Lower leg skin (tissue), 4 donors: ENCODE measurements at places on chromosomes 2 and 18.

- DNase-seq: no peak
These were observed 56.5 kb downstream of the CCBE1 start for GRCh38 chr18:59640721-59641120.

DNA sequence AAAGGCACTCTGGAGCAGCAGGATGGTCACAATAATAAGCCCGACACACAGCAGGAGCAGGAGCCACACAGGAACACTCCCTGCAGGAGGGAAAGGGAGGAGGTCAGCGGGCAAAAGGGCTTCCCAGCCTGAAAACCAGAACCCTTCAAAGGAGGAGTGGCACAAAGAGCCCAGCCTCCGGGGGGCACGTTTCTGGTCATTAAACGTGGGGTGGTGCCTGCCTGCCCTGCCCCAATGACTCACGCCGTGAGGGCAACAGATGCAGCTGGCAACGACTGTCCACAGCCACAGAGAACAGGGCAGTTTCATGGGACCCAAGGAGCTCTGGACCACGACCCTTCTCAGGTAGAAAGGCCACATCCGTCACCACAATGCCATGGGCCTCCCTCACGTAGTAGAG is 3.0 kb downstream of the PREB start:
- no peak for DNase-seq

DNA sequence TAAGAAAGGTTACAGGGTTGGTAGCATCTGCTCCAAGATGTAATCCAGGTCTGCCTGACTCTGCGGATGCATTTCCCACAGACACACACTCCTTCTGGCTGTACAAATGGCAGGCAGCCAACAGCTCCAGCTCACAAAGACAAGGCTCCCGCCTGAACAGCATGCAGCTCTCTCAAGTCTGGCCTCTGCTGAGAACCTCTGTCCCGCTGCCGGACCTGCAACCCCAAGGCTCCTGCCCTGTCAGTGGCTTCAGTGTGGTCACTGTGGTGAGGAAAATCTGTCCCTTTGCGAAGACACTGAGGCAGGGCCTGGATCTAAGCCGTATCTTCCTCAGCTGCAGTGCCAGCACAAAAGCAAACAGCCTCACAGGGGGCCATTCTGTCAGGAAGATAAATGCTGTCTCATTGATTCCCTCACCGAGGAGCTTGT is 469.3 kb upstream of the MEX3C start:
- DNase-seq: no peak

DNA sequence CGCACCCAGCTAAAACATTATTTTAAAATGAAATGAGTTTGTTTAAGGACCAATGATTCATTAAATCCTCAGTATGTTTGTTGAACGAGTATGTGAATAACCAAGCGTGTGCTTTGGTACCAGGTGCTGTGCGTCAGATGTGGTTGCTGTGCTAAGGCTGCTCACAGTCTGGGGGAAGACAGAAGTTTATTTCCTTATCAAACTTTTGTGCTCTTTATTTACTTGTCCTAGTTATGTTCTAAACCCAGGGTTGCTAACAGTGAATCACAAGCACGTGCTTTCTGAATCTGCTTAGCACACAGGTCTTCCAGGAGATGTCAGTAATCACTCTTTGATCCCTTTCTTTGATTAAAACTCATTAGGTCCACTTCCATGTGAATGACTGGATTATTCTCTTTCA is 37.0 kb downstream of the RAPGEF4 start:
- DNase-seq: no peak

- peak; percentile 96 for DNase-seq
These were observed 47.5 kb upstream of the SP3 start for GRCh38 chr2:174012347-174013314.

- no peak for DNase-seq
These were observed 148.6 kb downstream of the LRATD1 start for GRCh38 chr2:14781142-14781541.

DNA sequence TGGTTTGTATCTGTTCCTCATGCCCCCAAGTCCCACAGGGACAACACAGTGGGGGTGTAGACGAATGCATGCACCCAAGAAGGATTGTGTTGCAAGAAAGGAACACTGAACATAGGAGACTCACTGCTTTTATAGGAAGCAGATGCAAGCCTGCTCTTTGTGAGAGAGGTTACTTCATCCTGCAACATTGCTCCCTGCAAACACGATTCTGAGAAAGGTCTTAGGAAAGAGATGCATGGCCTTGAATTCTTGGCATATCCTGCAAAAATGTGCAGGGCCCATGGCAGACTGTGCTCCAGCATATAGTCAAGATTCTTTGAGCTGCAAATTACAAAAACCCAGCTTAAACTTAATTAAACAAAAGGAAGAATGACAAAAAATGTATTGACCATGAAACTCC is 312.2 kb upstream of the MGAT5 start:
- DNase-seq: no peak

DNA sequence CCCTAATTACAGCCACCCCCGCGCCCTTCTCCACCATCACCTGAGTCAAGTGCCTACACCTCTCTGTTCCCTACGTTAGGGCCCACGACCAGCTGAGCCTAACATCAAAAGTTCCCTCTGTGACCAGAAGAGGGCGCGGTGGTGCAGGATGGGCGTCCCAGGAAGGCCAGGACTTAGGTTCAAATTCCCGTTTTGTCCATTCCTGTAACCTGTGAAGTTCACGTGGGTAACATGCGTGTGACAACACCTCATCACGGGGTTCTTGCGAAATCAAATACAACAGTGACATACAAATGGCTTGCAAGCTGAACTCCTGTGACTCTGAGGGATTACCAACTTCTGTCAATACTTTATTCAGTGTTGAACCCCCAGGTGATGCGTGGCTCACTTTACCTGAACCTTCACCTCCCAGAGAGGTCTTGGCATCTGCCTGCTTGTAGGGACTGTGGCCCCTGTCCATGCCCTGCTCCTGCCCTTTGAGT is 207.9 kb downstream of the ARL4C start:
- peak; percentile 77 for DNase-seq

GRCh38 chr2:19033240-19033639 is 325.2 kb downstream of the OSR1 start:
- DNase-seq: no peak

DNA sequence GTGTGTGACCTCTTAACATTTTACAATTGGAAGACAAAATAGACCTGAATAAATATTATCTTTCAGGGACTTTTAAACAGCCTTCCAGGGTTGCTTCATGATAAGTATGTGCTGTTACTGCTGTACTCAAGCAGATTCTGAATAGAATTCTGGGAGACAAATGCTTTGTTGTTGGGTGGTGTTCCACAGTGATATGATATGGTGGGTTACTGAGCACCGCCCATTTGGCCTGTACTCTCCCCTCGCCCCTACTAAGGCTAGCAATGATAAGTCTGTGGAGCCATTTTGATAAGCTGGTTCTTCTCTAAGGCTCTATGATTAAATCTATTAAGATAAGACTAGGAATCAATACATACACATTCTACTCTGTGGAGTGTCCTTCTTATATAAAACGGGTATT is 89.8 kb upstream of the ITGA4 start:
- no peak for DNase-seq

- no peak for DNase-seq
These were observed 33.6 kb upstream of the EFEMP1 start for GRCh38 chr2:55957142-55957541.

GRCh38 chr2:59314031-59314766 is 1073.1 kb upstream of the FANCL start:
- DNase-seq: no peak

GRCh38 chr2:6977113-6977741 is 60.0 kb downstream of the RNF144A start:
- DNase-seq: no peak

GRCh38 chr2:9638532-9638931 is 7.7 kb upstream of the YWHAQ start:
- peak; percentile 95 for DNase-seq

GRCh38 chr2:156437272-156437930 is 1.2 kb downstream of the GPD2 start:
- DNase-seq: peak; percentile 89

DNA sequence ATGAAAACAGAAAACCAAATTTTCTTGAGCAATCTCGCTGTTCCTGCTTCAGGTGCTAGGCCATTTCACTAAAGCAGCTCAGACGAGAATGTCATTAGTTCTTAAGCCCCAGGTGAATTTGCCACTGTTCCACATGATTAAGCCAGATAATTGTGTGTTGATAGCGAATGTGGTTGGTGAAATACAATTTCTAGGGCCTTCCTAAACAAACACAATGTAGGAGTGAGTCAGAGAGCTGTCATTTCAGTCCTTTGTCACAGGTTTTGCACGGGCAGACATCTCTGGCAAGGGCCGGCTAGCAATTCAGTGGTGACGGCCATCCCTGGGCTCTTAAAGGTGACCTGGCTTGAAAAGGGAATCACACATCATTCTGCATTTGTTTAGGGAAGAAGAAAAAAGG is 170.7 kb downstream of the TMEM182 start:
- DNase-seq: no peak

DNA sequence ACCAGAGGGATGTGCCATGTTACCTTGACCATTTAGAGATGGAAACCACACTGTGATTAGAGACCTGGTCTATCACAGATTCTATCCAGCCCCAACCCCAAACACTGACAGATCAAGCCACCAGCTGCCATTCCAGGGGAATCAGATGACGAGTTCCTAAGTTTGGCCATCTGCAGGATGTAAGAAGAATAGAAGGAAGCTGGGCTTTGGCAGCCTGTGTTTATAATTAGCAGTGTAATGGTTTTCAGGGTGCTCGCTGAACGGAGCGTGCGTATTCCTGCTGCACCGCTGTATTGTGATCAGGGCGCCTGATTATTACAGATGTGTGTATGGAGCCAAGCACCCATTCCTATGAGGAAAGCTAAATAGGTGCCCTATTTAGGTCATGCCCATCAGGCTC is 138.1 kb downstream of the LRRC30 start:
- no peak for DNase-seq

GRCh38 chr2:44799754-44800153 is 141.7 kb upstream of the SIX3 start:
- DNase-seq: no peak

DNA sequence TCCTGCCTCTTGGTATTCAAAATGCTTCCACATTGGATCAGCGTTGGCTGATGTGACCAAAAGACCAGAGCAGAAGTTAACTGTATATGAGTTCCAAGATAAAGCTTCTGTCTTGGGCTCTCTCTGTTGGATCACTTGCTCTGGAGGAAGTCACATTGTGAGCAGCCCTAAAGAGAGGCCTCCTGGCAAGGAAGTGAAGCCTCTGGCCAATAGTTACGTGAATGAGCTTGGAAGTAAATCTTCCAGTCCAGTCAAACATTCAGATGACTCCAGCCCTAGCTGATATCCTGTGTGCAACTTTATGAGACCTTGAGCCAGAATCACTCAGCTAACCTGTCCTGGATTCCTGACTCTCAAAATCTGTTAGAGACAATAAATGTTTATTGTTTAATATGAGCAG is 67.7 kb upstream of the CDKL4 start:
- no peak for DNase-seq

DNA sequence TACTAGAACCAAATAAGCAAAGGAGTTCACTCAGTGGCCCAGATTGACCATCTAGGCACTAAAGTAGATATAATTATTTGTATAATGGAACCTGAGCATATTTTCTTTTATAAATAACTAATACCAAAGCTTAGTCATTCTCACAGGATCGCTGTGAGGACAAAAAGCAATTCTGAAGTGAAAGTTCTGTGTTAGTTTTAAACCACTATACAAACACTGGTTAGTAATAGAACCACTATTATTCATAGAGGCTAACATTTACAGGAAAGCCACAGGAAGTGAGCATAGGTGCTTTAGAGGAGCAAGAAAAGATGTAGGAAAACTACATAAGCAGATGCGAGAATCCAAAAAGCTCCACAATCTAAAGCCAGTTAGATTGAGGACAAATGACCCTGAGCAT is 364.7 kb downstream of the XIRP2 start:
- no peak for DNase-seq

DNA sequence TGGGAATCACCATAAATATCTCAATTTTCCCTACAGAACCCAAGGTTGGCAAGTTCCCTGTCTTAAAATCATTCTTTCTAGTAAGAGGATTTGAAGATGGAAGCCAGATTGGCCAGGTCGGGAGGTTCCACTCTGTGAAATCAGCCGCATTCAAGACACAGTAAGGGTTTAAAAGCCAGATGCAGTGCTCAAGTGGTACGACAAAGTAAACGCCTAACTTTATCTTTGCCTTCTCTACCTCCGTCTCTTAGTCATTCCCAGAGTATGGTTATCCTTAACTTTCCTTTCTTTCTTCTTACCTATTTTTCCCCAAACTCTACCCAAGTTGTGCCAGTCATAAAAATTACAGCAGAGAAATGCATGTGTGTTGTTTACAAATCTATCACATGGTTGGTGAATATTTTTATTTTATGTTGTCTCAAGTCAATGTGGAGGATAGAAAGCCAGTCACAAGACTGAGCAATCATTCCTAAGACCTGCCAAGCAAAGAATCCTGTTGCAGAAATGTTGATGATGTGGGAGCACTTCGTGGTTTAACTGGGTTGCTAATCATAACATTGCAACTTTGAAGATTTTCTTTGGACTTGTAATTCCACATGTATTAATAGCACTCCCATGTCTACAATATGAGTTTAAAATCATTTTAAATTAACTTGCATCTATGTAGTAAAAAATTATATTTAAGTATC is 62.6 kb downstream of the SLC40A1 start:
- no peak for DNase-seq

GRCh38 chr2:186522450-186522849 is 36.4 kb downstream of the ZC3H15 start:
- no peak for DNase-seq

DNA sequence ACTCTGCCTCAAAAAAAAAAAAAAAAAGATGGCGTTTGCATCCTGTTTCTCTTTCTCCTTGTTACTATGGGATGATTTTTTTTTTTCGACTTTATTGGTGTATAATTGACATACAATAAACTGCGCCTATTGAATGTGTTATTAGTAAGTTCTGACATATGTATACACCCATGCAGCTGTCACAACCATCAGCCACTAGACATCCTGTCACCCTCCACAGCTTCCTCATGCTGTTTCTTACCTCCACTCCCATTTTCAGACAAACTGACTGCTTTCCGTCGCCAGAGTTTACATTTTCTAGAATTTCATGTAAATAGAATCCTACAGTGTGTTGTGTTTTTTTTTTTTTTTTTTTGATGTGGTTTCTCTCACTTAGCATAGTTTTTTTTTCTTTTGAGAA is 27.9 kb downstream of the RRM2 start:
- DNase-seq: no peak

- DNase-seq: no peak
These were observed 28.7 kb upstream of the CCDC150 start for GRCh38 chr2:196610796-196611195.

DNA sequence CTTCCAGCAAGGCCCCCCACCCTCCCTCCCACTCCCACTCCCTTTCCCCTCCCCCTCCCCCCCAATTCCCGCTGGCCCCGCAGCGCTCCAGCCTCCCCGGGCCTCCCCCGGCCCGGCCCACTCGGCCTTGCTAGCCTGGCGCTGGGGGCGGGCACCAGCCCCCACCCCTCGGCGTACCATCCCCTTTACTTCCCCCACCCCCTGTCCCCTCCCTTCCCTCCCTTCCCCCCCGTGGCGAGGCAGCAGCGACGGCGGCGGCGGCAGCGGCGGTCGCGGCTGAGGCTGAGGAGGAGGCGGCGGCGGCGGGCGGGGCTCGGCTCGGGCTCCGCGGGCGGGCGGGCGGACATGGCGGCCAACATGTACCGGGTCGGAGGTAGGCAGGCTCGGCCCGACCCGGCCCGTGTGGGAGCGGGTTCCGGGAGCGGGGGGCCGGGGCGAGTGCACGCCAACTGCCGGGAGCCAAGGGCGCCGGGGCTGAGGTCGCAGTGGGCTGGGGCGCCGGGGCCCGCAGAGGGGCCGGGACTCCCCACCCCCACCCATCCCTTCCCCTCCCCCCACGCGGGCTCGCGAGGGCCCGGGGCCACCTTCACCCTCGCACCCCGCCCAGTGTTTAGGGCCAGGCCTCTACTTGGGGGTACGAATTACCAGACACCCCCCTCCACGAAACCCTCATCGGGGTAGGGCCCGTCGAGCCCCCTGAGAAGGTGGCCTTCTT is at the start of gene MTA3:
Gene MTA3 (plus strand): TSS at position 232 of the 715 bp plus-strand sequence. CDS start 114 bp downstream, at position 346.
- DNase-seq: peak; percentile 30
